ENCODE measurements at places on chromosomes 11 and 22. TPM values are rescaled to one million over a fixed set of nuclear protein-coding genes. Genes with fewer than 3 reads are reported as not detected.

- no peaks in the 10 kb centered on the region for H3K27me3 ChIP-seq
- no peak overlapping the region for H3K4me3 ChIP-seq
- H3K36me3 ChIP-seq, result no peaks in the 10 kb centered on the region
- no peaks in the 10 kb centered on the region for H3K4me1 ChIP-seq
- DNase-seq, result no peak
- no peak overlapping the region for H3K27ac ChIP-seq
Observed at GRCh38 chr11:61460986-61461385, 31.1 kb downstream of the SDHAF2 start.

DNA sequence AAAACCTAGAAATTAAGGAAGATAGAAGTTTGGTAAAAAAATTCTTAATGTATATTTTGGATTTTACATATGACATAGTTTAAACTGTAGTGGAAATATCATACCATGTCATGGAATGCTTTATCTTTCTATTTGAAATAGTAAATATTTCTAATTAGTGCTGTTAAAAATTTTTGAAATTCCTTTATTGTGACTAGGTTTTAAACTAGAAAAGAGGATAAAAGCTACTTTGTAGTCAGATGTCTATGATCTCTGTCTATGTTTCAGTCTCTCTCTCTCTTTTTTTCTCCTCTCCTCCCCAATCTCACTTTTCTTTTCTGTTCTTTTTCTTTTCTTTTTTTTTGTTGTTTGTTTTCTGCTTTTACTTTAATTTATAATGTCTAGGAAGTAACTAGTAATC is 226.2 kb downstream of the TMEM135 start:
- H3K36me3 ChIP-seq, result no peaks in the 10 kb centered on the region
- H3K4me1 ChIP-seq, result no peaks in the 10 kb centered on the region
- H3K27me3 ChIP-seq, result no peaks in the 10 kb centered on the region
- no peak overlapping the region for H3K27ac ChIP-seq
- no peak overlapping the region for H3K4me3 ChIP-seq

- no peak for DNase-seq
- peaks cover 8% of the 10 kb centered on the region for H3K4me1 ChIP-seq
- H3K36me3 ChIP-seq, result no peaks in the 10 kb centered on the region
- H3K27me3 ChIP-seq, result no peaks in the 10 kb centered on the region
- no peak overlapping the region for H3K4me3 ChIP-seq
Observed at GRCh38 chr22:17770180-17771077, 3.8 kb downstream of the BID start.

The TMEM151A gene
- 1.1 TPM for total RNA-seq
